ENCODE measurements at places on chromosomes 6 and 20.

DNA sequence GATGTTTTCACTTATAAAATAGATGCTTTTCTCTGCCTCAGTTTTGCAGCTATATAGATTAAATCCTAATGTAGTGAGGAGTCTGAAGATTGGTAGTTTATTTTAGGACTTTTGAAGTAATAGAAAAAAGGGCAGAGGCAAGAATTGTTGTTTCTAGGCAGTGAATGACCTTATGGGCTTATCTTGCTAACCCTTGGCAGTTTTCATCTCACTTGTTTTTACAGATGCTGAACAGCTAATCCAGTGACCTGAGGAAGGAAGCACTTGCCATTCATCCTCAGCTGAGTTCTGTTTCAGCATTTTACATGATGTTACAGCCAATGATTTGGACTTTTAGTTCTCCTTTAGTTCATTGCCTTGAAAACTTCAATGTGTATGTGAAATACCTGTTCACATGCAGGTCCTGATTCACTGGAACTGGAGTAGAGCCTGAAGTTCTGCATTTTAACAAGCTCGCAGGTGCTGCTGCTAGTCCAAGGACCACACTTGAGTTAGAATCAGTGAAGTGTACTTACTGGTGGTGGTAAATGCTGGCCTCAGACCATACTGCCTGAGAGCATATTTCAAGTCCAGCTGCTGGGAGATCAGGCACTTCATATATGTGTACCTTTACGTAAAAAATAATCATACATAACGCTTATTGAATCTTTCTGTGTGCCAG is 86.9 kb downstream of the TULP4 start:
- DNase-seq = no peak

DNA sequence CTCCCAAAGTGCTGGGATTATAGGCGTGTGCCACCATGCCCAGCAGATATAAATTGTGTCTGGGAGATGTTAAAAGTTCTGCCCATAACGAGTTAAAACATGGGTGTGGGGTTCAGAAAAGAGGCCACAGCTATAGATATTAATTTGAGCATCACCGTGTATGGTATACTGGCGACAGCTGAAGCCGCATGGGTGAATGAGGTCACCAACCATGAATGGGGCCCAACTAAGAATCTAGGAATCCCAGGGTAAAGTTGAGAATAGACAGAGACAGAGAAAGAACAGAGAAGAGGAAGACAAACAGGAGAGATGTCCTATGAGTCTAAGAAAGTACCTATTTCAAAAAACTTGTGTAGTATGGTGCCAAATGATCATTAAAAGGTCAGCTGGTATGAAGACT is 50.9 kb downstream of the ILRUN start:
- no peak for DNase-seq

DNA sequence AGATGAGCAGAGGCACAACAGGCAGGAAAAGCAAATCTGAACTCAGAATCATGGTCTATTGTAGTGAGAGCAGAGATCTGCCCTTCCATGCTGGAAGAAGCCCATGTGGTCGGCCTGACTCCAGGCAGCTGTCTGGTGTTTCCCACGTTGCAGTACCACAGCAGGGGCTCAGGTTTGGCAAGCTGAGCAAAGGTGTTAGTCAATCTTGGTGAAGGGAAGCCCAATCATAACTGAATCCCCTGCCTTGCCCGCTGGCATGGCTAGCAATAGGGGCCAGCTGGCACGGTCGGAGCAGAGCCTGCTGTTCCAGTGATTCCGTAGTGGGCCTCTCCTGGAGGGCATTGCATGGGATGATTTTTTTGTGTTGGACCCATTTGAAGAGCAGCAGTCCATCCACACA is 17.8 kb upstream of the CCR6 start:
- no peak for DNase-seq

GRCh38 chr6:53199156-53199555 is 50.5 kb upstream of the GCM1 start:
- DNase-seq = no peak

GRCh38 chr20:35974256-35974655 is 5.9 kb downstream of the CNBD2 start:
- DNase-seq = no peak

GRCh38 chr6:437037-437392 is 45.5 kb downstream of the IRF4 start:
- no peak for DNase-seq

- no peak for DNase-seq
These were observed 43.6 kb downstream of the FGD2 start for GRCh38 chr6:37048851-37049757.

- no peak for DNase-seq
These were observed 207.9 kb downstream of the FUT9 start for GRCh38 chr6:96223695-96224094.

GRCh38 chr20:25317351-25318075 is 69.6 kb downstream of the PYGB start:
- no peak for DNase-seq

- no peak for DNase-seq
These were observed 69.1 kb downstream of the FIG4 start for GRCh38 chr6:109760208-109760607.

GRCh38 chr6:141443668-141444289 is 688.9 kb upstream of the GJE1 start:
- no peak for DNase-seq

DNA sequence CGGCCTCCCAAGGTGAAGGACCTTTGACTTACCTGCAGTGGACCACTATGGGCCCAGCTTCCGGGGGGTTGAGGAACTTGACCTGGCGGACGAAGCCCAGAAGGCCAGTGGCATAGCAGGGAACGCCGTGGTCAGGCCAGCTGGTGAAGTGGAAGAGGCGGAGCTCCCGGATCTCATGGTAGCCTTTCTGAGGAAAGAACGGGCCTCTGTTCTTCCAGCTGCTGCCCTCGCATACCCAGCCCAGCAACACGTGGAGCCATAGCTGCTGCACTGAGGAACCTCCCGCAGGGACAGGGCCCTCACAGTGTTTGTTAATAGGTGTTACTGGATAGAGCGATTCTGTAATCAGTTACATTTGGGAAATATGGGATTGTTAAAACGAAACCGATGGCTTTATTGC is 492.1 kb upstream of the CHD6 start:
- no peak for DNase-seq

DNA sequence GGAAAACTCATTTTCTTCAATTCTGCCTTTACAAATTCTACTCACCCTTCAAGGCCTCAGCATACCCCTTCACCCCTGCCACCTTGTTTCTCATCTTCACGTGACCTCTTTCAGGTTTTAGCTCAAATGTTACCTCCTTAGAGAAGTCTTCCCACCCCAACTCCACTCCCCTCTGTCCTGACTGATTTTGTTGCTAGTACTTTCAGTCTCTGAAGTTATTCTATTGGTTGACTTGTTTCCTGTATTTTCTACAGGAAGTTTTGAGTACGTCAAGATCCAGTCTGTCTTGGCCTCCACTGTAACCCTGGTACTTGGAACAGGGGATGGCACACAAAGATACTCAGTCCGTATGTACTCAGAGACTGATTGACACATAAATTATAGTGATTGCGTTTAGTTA is 296.1 kb downstream of the DHX35 start:
- no peak for DNase-seq

DNA sequence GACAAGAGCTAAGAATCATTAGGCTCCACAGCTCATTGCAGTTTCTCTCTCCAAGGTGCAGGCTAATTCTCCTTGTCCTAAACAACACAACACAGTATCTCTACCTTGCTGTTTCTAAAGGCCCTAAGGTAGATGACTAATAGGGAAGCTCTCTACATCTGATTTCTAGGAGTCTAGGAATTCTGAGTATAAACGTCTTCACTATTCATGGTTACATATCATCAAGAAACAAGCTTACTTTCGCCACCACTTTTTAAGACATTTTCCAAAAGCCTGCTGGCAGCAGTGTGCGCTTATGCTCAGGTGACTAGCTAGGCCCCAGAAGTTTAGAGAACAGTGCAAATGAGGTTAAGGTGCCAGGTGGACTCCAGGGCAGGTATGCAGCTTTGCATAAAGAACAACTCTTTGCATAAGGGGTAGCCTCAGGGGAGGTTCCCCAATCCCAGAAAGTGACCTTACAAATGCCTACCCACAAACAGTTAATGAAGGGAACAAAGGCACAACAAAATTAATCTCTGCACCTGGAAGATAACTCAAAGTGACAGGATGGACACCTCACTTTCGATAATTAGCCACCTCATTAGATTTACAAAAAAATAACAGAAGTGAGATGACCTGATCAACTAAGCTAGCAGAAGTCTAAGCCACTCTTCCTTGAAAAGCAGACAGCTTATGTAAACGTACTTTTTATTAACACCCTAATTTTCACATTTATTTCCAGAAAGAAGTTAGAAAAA is 20.1 kb downstream of the B4GALT5 start:
- DNase-seq = no peak

DNA sequence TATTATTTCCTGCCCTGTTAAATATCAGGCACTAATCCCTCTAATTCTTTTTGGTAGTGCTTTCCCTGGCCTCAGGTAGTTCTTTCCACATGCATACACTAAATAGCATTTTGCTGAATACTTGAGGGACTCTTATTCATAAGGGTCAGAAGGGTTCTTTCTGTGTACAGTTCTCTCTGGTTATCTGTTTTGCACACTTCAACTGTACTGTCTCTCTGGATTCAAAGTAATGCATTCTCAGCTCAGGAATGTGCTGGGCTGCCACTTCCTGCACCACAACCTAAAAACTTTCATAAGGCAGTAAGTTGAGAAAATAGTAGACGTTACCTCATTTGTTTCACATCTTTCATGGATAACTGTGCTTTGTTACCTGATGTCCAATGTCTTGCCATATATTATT is 32.1 kb downstream of the C6orf141 start:
- no peak for DNase-seq

GRCh38 chr6:56840467-56841380 is 114.2 kb upstream of the BEND6 start:
- DNase-seq = no peak

DNA sequence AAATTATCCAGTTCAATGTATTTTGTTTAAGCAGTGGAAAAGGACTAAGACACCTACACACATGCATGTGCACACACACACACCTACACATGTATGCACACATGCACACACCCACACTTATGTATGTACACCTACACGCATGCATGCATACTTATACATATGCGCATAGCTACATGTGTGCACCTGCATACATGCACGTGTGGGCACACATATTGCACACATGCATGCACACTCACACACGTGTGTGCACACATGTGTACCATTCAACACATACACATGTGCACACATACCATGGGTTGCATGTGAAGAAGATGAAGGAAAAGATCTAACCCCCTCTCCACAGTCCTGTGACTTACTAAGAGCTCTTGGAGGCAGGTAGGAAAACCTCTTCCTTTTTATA is 122.0 kb upstream of the MAFB start:
- DNase-seq = no peak

GRCh38 chr6:21312118-21312517 is 281.4 kb upstream of the SOX4 start:
- no peak for DNase-seq

GRCh38 chr20:48728042-48728825 is 99.6 kb downstream of the PREX1 start:
- DNase-seq = no peak

GRCh38 chr20:15909995-15910394 is 663.3 kb downstream of the KIF16B start:
- DNase-seq = no peak

DNA sequence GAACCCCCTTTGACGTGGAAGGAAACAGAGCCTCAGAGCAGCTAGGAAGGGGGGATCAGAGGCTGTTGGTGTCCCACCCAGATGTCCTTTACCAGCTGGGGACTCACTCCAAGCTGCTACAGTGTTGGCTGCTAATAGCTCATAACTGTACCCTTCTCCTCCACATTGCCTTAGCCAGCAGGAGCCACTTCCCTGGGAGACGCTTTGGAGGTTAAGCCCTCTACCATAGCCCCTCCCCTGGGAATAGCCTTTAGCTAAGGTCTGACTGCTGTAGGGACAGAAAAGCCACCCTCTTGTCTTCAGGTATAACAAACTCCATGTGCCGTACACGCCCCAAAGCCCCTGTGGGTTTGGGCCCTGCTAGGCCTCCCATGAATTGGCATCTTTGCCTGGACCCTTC is 238.6 kb downstream of the LRFN2 start:
- DNase-seq = no peak

- DNase-seq = no peak
These were observed 7.1 kb upstream of the GFRAL start for GRCh38 chr6:55319961-55320695.

DNA sequence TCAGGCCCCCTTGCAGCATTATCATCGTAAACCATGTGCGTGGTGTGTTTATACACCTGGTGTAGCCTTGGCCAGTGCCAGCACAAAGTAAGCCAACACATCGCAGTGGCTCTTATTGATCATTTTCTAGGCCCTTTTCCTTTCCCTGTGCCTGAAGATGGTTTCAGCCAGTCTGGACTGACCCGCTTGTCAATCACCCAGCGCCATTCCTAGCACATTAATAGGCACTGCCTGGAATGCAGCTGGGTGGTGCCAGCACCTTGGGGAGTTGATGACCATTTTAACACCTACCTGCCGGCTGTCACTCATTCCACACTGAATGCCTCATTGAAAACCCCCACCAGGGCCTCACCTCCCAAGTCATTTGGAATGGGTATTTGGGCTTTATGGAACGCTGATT is 4.9 kb upstream of the UQCC2 start:
- no peak for DNase-seq

GRCh38 chr6:36967757-36968156 is 13.2 kb downstream of the PI16 start:
- no peak for DNase-seq

- DNase-seq = no peak
These were observed 59.3 kb downstream of the HNF4A start for GRCh38 chr20:44414808-44415207.

DNA sequence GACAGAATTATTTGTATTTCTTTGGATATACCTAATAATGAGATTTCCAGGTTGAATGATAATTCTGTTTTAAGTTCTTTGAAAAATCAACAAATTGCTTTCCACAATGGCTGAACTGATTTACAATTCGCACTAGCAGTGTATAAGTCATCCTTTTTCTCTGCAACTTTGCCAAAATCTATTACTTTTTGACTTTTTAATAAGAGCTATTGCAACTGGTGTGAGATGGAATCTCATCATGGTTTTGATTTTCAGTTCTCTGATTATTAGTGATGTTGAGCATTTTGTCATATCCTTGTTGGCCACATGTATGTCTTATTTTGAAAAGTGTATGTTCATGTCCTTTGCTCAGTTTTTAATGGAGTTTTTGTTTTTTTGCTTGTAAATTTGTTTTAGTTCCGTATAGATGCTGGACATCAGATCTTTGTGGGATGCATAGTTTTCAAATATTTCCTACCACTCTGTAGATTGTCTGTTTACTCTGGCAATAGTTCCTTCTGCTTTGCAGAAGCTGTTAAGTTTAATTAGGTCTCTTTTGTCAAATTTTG is 409.8 kb upstream of the CITED2 start:
- DNase-seq = no peak

GRCh38 chr20:13297147-13297899 is 76.2 kb downstream of the ISM1 start:
- no peak for DNase-seq

GRCh38 chr20:50009521-50010454 is 27.0 kb downstream of the SNAI1 start:
- no peak for DNase-seq

DNA sequence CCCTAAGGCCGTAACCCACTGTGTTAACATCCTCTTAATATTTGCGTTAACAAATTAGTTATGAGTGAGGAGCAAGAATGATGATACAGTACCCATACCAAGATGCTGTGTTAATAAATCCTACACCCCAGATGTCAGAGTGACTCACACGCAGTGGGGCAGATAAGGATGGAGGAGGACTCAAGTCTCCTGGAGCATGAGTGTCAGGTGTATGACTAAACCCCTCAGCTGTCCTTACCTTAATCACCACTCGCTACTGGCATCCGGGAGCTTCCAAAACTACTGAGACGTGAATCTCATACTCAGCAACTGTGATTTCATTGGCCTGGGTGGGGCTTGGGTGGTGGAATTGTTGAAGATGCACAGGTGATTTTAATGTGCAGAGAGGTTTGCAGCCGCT is 131.3 kb upstream of the MTHFD1L start:
- DNase-seq = no peak
